ENCODE measurements at places on chromosomes 7 and 10.

GRCh38 chr7:63900394-63901203 is 98.0 kb upstream of the ZNF722 start:
- DNase-seq = peak; percentile 85

DNA sequence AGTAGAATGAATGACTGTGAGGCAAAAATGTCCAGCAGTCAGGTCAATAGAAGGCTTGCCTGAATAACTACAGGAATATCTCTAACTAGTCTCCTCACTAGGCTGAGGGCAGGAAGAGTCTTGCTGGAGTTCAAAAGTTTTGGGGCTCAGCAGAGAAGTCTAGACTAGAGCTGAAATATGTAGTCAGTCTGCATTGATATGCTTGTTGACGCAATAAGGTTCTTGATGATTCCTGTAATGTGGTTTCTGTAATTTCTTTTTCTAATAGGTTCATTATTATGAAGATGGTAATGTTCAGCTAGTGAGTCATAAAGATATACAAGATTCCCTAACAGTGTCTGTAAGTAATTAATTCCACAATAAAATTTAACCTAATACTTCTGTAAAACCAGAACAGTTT is 41.5 kb upstream of the ST7 start:
- no peak for DNase-seq

GRCh38 chr7:130912862-130913638 is 179.0 kb upstream of the KLF14 start:
- DNase-seq = peak; percentile 71

- DNase-seq = no peak
Observed at GRCh38 chr10:67075491-67075971, 149.7 kb downstream of the LRRTM3 start.

- no peak for DNase-seq
Observed at GRCh38 chr10:35614312-35614711, 9.2 kb downstream of the GJD4 start.

GRCh38 chr7:24760968-24761367 is 3.7 kb upstream of the GSDME start:
- DNase-seq = no peak

DNA sequence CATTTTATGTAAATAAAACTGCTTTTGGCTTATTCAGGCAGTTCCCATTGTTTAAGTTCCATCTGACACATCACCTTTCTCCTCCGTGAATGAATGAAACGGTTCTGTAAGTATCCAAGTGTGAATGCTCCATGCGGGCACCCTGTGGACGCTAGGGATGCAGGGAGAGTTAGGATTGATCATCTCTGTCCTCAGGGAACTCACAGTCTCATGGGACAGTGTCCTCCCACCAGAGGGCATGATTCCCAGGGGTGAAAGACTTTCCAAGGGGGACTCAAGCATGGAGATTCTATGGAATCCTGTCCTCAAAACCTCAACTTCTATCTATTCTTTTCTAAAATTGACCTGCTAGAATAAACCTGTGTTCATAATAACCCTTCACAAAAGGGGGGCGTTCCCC is 98.8 kb downstream of the HECW1 start:
- DNase-seq = no peak

DNA sequence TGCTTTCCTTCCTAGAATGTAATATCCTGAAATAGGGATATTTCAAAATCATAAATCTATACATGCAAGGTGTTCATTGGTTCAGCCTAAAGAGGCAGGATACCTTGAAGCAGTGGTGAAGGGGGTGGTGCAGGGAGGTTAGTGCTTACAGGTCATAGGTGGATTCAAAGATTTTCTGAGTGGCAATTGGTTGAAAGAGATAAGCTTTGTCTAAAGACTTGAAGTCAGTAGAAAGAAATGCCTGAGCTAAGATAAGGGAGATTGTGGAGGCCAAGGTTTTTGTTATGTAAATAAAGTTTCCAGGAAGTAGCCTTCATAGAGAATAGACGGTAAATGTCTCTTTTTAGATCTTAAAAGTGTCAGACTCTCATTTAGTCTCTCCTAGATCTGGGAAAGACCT is 741.2 kb upstream of the ZWINT start:
- DNase-seq = no peak

- no peak for DNase-seq
Observed at GRCh38 chr10:89047397-89047796, 56.8 kb downstream of the FAS start.

DNA sequence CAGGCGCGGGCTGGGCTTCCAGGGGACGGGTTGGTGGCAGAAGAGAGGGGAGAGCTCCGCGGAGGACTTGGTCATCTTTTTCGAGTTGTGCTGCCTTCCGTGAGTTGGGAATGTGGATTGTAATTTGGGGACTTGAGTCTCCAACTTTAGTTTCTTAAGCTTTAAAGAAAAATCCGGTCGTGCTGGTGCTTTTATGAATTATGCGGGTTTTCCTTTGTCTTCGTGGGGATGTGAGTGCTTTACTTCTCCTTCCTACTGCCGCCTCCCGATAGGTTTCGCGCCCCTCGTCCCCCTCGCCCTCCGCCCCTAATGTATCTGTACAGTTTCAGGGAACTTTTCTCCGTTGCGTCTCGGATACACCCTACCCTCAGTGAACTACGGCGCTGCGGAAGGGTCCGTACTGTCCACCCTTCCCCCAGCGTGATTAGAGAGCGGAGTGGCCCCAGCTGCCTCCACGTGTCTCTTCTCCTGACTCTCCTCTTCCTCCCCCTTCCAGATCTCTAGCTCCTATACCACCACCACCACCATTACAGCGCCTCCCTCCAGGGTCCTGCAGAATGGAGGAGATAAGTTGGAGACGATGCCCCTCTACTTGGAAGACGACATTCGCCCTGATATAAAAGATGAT is 649 bp downstream of the SCD start:
- DNase-seq = no peak

DNA sequence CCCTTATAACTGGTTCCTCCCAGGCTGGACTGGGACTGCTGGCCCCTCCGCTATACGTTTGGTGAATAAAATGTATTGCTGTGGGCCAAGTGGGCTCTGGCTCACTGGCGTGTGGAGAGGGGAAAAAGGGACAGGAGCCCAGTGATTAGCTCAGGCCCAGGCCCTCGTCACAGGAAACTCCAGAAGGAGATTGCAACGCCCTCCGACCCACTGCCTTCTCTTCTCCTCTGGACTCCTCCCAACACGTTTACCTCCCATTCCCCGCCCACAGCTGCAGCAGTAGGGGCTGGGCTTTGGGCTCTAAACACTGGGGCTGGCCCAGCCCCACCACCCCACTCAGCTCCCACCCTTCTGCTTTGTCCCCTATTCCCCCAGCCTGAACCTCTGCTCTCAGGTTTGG is 173.9 kb downstream of the NEURL1 start:
- no peak for DNase-seq

DNA sequence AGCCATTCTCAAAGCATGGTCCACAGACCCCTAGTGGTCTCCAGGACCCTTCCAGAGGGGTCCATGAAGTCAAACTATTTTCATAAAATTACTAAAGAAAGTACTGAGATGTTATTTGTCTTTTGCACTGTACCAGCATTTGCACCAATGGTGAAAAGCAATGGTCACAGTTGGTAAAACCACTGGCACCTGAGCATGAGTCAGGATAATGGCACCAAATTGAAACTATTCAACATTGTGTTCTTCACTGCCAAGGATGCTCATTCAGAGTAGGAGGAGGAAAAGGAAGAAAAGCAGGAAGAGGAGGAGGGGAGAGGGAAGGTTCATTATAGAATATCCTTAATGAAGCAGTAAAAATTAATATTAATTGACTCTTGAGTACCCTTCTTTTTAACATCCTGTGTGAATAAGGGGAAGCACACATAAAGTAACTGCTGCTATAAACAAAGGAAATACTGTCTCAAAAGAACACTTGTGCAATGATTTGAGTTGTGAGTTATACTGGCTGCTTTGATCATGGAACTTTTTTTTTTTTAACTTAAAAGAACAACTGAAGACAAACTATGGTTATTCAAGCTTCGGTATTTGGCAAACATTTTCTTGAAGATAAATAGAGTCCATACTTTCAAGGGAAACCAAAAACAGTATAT is 60.2 kb downstream of the MPP7 start:
- DNase-seq = no peak

- DNase-seq = no peak
Observed at GRCh38 chr7:41033500-41033899, 669.4 kb downstream of the INHBA start.

GRCh38 chr10:109624939-109625338 is 298.4 kb downstream of the XPNPEP1 start:
- no peak for DNase-seq

- no peak for DNase-seq
Observed at GRCh38 chr7:2638224-2638991, 6.6 kb downstream of the TTYH3 start.

- DNase-seq = no peak
Observed at GRCh38 chr7:10718768-10719167, 254.9 kb upstream of the PHF14 start.

DNA sequence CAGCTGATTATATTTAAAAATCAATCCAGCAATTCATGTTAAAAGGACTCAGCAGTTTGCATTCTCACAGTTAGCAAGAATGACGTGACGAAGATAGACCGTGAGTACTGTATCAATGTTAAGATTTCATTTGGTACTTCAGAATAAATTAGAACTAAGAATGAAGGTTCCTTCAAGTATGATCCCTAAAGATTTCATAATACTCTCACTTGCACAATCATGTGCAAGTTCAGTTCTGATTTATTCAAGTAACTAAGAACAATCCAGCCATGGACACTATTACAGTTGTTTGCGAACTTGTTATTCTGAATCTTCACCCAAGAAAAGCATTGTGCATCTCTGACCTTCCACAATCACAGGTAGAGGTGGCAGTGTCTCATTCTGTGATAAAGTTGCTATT is 7.7 kb downstream of the RHEB start:
- DNase-seq = no peak

DNA sequence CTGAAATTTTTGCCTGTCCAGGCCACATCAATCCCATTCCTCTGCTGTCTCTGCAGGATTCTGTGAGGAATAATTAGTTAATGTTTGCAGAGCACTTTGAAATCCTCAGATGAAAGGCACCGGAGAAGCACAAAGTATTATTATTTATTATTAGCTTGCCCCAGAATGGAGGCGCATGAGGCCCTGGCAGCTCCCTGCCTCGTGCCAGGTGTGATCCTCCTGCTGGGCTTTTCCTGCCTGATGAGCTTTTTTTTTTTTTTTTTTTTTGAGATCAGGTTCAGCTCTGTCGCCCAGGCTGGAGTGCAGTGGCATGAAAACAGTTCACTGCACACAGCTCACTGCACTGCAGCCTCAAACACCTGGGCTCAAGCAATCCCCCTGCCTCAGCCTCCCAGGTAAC is 65.2 kb downstream of the TCF7L2 start:
- DNase-seq = no peak

DNA sequence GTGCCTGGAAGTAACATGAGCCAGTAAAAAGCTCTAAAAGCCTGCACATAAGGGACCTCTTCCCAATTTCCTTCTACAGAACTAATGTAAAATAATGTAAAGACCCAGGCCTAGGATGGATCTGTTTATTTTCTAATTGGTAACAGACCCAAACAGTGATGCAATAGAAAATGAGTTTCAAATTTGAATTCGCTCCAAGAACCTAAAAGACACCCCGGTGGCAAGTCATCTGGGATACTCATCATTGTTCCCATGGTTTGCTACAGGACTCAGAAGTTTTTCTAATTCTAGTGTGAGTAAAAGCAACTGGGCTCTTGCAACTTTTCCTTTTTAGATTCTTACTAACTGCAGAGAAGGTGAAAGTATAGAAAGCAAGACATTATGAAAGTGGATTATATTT is 271.3 kb upstream of the CACNA2D1 start:
- DNase-seq = no peak

DNA sequence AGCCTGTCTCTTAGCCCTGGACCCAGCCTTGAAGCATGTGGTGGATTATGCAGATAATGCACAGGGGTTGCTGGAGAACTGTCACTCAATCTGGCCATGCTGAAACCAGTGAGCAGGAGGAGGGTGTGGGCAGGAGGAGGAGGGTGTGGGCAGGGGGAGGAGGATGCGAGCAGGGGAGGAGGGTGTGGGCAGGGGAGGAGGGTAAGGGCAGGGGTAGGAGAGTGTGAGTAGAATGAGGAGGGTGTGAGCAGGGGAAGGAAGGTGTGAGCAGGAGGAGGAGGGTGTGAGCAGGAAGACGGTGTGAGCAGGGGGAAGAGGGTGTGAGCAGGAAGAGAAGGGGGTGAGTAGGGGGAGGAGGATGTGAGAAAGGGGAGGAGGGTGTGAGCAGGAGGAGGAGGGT is 18.8 kb downstream of the CAMK2B start:
- DNase-seq = no peak

DNA sequence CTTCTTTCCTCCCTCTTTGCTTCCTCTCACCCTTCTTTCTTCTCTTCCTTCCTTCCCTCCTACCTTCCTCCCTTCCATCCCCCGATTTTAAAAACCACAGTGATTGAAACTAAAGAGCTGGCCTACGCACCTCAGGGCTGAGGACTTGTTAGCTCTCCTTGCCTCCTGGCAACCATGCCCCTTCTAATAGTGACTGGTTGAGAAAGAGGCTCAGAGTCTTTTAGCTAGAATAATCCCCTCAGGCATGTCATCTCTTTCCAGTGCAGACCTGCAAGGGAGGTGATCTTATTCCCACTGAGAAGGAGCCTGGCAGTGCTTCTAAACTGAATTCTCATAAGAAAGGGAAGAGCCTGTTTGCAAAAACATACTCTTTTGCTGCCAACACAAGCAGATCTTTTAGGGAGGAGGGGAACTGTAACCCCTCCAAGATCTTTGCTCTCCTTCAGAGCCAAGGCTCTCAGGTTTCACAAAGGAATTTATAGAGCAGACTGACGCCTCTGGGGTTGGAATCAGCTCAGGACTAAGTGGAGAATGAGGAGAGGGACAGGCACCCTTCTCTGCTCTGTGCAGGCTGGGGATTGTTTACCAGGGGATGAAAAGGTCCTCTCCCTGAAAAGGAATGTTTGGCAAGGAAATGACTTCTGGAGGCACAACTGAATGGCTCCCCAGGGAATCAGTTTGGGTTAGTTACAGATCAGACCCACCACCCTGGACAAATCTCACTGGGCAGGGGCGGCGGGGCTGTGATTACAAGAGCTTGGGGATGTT is 9.4 kb upstream of the ANKRD1 start:
- no peak for DNase-seq

DNA sequence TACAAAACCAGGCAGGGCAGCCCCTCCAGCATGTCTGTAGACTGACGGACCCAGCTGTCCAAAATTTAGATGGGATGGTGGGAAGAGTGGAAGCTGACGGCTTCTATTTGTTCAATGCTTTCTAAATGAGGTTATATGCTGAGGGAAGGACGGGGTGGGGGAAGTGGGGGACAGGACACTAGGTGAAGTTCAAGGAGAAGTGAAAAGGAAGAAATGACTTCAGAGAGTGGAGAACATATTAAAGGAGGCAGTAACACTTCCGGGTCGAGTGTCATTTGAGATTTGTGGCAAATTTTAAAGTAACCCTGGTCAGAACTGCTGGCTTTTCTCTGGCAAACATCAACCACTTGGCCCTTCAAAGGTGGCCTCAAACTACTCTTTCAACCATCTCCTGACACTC is 9.4 kb downstream of the PIP4K2A start:
- DNase-seq = no peak

- no peak for DNase-seq
Observed at GRCh38 chr7:94571816-94572215, 62.2 kb downstream of the CASD1 start.

- DNase-seq = no peak
Observed at GRCh38 chr7:133857376-133858119, 269.6 kb upstream of the LRGUK start.

Measured in stimulated activated CD4-positive, alpha-beta T cell treated with anti-CD3 and anti-CD28 coated beads, Interleukin-12 subunit alpha, Interleukin-12 subunit beta, amount 100 ng/mL, for 4 hours (primary cell).